ENCODE measurements at places on chromosomes 3 and 15. TPM values are rescaled to one million over a fixed set of nuclear protein-coding genes. Genes with fewer than 3 reads are reported as not detected.

DNA sequence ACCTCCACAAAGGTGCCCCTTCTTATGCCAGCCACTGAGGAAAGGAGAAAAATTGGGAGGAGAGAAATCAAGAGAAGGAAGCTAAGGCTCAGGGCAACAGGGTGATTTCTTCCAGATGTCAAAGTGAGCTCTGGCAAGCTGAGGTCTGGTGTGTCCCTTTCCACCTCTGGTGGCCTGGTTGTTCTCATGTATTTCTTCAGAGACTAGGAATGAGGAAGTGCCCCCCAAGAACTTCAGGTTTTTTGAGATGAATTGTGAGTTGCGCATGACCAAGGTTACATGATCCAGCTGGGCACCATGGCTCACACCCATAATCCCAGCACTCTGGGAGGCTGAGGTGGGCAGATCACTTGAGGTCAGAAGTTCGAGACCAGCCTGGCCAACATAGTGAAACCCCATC lies 5.6 kb downstream of the RAB6B start:
- no peak for DNase-seq

DNA sequence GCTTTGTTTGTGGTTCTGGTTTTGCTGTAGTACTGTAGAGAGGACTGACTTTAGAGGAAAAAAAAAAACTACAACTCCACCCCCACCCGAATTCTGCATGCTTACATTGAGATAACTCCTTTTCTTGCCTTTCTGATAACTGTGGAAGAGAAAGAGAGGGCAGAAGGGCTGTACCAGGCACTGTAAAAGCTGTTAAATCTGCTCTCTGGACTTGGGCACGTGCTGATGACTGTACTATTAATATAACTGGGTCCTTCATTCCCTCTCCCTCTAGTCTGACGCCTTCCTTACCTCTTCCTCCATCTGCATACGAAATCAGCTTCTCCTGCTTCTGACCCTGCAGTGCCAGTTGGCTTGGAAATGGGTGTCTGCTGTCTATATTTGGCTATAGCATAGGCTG lies 15.0 kb downstream of the MAPKBP1 start:
- no peak for DNase-seq

- peak; percentile 86 for DNase-seq
Observed at GRCh38 chr15:93312891-93313486, 224.0 kb upstream of the RGMA start.

DNA sequence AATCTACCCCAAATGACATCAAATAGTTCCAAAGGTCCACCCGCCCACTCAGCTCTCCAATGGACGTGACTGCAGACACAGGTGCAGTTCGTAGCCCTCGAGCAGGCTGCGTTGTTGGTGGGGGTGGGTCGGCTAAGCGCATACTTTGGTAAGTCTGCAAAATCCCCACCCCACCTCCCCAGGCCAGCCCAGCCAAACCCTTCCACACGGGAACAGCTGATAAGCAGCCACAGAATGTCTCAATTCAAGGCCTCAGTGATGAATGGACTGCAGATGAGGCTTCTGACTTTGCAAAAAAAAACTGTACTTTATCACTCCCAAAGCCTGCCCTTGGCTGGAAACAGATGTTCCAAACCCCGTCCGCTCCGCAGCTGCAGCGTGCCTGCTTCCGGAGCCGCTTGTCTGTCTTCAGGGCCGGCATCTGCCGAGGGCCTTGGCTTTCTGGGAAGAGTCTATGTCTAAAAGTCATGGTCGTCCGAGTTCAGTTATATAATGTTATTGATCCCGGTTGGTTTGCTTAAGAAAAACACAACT lies 38.2 kb downstream of the PCSK6 start:
- DNase-seq = no peak

DNA sequence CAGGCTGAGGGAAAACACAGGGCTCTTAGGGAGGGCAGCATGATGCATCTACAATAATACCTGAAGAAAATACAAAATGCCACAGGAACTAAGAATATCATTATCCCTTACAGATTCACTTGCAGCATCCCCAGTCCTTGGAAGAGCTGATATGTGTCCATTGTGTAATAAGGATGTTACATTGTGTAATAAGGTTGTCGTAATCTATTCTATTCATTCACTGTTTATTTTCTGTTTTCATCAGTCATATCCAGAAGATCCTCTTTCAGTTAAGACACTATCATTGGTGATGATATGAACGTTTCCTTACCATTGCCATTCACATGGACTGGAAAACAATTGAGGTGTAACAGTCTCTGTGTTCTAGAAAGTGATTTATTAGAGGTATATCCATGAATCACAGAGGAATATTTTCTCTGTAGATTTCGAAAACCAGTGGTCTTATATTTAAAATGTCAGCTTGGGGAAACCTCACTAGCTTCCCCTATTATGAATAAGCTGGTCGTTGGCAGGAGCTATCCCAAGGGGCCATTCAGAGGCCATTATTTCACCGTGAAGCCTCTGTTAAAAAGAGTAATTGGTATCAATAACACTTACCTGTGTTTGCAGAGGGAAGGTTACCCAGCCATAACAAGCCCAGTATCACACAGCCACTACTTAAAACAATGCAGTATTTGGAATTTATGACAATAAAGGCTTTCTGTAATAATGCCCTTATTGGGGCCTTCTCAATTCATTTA lies 241.1 kb downstream of the ZNF385D start:
- DNase-seq = no peak

- DNase-seq = peak; percentile 23
Observed at GRCh38 chr3:112640930-112641801, at the start of gene CCDC80. TSS of gene CCDC80 (minus strand) at chr3:112641143. CDS start at chr3:112639905, 1,238 bp downstream.

GRCh38 chr3:132606085-132606484 lies 9.0 kb downstream of the ACKR4 start:
- DNase-seq = no peak

DNA sequence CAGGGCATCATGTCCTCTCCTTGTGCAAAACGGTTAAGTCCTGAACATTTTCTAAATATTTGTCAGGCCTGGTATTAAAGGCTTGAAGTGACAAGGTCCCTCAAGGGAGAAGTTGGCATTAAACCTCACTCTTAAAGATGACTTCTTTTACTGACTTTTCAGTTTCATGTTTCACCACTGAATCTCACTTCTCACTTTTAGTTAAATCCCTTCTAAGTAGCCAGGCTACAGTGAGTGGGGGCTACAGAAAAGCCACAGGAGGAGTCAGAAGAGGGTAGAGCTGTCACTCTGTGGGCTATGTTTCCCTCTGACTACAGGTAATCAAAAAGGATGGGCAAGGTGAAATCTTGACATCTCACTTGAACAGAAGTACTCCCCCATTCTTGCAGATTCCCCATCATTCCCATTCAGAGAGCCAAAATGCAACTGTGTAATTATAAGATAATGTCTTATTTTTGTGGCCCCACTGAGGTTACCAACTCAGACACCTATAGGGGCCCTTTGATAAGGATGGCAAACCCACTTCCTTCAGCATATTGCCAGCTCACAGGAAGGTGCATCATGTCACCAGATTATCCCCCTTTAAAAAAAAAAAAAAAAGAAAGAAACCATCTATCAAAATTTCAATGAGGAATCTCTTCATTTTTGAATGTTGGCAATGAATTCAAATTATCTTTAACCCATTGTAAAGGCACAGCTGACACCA lies 790.1 kb upstream of the CFAP20DC start:
- no peak for DNase-seq

- DNase-seq = no peak
Observed at GRCh38 chr3:8658306-8659212, 14.0 kb upstream of the SSUH2 start.

DNA sequence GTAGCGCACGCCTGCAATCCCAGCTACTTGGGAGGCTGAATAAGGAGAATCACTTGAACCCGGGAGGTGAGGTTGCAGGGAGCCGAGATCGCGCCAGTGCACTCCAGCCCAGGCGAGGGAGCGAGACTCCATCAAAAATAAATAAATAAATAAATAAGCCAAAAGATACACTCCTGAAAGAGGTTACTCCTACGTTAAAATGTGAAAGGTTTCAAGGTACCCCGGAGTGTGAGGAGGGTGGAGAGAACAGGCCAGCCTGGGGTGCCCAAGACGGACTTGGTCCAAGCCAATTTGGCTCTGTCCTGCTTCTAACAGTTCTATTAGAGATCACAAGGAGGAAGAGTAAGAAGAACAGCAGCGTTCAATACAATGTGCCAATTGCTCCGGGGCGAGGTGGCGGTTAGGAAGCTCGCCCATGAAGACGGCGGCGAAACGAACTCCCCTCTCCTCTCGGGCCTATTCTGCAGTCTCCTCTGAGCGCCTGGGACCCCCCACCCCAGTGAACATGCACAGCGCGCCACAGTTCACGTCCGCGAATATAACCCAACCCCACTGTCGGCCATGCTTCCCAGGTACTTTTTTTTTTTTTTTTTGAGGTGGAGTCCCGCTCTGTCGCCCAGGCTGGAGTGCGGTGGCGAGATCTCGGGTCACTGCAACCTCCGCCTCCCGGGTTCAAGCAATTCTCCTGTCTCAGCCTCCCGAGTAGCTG lies 942 bp downstream of the ELP6 start:
- peak; percentile 50 for DNase-seq

GRCh38 chr15:75446151-75446550 lies 5.3 kb downstream of the SIN3A start:
- DNase-seq = no peak

DNA sequence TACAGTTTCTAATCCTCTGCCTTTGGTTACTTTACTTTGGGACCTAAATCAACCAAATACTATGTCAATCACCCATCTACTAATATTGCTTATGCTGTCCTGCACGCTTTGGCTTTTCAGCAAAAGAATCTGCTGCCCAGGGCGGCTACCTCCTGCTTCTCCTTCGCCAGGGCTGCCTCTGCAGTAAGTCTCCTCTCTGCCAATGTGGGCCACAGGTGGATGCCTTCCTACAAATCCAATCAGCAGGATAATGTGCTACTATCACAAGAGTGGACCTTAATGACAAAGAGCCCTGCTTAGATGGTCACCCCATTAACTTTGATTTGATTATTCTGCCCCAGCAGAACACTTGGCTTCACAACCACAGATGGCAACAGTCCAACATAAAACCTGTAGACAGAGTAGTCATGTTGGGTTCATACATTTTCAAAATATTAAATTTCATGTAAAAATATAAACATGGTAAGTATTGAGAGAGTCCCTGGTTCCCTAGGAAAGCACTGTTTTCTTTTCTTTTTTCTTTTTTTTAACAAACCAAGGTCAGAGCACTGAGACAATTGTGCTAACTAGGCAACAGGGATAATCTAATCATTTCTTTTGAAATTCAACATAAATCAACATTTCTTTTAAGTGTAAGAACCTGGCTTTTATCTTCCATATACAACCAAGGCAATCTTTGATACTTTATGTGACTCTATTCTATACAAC lies 298.3 kb downstream of the ZBTB20 start:
- DNase-seq = no peak

DNA sequence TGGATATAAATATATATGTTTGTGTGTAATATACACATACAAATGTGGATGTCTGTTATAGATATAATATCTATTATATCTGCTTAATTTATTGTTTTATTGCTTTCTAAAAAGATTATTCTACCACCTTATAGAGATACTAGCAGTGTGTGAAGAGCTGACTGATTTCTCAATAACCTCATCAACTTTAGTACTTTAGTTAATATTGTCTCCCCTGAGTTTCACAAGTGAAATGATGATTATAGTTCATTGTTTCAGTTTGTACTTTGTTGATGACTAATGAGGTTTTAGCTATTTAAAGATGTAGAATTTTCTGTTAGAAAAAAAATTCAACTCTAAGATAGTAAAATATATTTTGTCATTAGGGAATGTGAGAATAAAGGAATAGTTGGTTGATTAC lies 11.4 kb downstream of the RSRC1 start:
- no peak for DNase-seq

GRCh38 chr3:170808041-170808440 lies 62.0 kb downstream of the RPL22L1 start:
- DNase-seq = no peak

DNA sequence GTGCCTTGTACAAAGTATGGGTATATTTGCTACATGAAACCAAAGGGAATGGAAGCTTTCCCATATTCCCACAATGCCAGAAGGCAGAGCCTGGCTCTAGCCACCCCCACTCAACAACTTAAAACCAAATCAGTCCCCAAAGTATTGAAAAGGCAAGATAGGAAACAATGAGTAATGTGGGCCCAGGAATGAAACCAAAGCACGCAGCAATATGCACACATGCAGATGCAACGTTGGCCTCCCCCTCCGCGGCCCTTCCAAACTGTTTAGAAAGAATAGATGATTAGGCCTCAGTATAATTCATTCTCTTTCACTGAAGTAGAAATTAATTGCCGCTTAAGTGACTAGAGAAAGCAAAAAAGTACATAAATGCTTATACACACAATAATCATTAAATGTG lies 59.1 kb downstream of the THRB start:
- no peak for DNase-seq

GRCh38 chr15:57969355-57969754 lies 96.2 kb downstream of the ALDH1A2 start:
- DNase-seq = peak; percentile 27

- peak; percentile 81 for DNase-seq
Observed at GRCh38 chr3:197354568-197355001, 56.2 kb upstream of the DLG1 start.

ZNF609 gene
- 21.5 TPM for total RNA-seq

PATL2 gene
- total RNA-seq = not detected

SLCO2A1 gene
- total RNA-seq = 0.09 TPM

ANKRD63 gene
- total RNA-seq = not detected

PCOLCE2 gene
- total RNA-seq = 32.5 TPM

HTR3E gene
- not detected for total RNA-seq

STX19 gene
- total RNA-seq = 0.31 TPM

All from neural progenitor cell (in vitro differentiated cells).